ENCODE measurements at places on chromosomes 1 and 21. TPM values are rescaled to one million over a fixed set of nuclear protein-coding genes. Genes with fewer than 3 reads are reported as not detected.

CD164L2 gene
- total RNA-seq: not detected

NKAIN1 gene
- total RNA-seq: not detected

PGLYRP4 gene
- total RNA-seq: not detected

OR2W3 gene
- total RNA-seq: not detected

S100B gene
- total RNA-seq: 18.4 TPM

DNALI1 gene
- total RNA-seq: not detected

FGR gene
- total RNA-seq: not detected

OR2L3 gene
- not detected for total RNA-seq

C8A gene
- total RNA-seq: not detected

MX2 gene
- 8.7 TPM for total RNA-seq

NGF gene
- total RNA-seq: 2.2 TPM

DNA sequence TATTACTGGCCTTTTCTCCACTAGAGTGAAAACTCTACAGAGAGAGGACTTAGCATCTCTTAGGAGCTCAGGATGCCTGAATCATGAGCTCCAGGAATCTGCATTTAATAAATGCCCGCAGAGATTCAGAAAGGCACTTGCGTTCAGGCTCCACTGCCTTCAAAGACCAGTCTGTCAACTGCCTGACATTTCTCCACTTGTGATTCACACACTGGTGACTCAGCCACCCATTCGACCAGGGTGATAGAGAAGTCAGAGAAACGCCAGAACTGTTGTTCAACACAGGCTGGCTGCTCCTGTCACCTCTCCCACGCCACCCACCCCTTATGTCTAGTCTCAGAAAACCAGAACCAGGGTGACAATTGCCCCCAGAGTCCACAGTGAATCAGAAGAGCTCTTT is 26.9 kb upstream of the LBR start:
- DNase-seq: peak; percentile 65

- no peak for DNase-seq
Observed at GRCh38 chr1:153610334-153610733, 2.6 kb downstream of the S100A16 start.

DNA sequence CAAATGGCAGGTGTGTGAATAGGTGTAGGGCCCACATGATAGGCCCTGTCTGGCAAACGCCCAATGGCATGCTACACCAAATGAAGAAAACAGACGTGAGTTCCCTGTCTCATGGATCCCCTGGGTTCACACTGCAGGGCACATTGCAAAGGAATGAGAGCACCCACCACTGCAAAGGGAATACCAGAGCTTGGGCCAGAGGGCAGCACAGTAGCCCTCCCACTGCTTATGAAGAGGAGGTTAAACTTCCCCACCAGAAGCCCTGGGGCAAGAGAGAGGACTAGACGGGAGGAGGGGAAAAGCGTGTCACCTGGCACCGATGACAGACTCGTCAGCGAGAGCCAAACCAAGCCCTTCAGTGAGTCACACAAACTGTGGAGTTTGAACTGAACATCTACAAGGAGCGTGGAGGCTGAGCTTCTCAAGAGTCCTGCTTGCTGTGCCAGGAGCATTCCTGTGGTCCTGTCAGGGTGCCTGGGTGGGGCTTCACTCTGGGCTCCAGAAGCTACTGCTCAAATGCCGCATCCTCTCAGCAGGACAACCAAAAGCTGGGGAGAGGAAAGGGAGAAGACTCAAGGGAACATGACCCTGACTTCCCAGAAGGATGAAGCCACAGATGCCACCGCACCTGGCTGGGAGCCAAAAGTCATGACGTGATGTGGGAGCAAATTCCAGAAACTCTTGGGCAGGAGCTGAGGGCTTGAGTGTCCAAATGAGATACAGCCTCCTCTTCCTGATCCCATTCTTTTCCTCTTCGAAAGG is 61.1 kb downstream of the TOMM20 start:
- DNase-seq: peak; percentile 83

DNA sequence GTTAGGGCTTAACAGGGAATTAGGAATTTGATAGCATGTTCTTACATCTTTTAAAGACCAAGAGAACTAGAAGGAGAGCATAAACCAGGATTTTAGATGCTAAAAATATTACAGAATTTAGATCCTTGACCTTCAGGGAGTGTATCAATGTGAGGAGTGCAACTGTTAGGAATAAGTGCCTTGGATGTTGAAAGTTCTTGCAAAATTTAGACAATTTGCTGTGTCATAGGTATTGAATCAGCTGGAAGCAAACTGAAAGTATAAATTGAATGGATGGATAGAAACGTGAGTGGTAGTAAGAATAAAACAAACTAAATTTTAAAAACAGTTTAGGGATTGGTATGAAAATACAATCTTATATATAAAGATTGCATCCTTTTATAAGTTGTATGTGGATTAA is 27.7 kb downstream of the PPP1R12B start:
- DNase-seq: no peak

- DNase-seq: no peak
Observed at GRCh38 chr1:31798086-31798432, 17.8 kb downstream of the SPOCD1 start.

GRCh38 chr21:33265664-33266049 is 510 bp upstream of the IL10RB start:
- peak; percentile 44 for DNase-seq

DNA sequence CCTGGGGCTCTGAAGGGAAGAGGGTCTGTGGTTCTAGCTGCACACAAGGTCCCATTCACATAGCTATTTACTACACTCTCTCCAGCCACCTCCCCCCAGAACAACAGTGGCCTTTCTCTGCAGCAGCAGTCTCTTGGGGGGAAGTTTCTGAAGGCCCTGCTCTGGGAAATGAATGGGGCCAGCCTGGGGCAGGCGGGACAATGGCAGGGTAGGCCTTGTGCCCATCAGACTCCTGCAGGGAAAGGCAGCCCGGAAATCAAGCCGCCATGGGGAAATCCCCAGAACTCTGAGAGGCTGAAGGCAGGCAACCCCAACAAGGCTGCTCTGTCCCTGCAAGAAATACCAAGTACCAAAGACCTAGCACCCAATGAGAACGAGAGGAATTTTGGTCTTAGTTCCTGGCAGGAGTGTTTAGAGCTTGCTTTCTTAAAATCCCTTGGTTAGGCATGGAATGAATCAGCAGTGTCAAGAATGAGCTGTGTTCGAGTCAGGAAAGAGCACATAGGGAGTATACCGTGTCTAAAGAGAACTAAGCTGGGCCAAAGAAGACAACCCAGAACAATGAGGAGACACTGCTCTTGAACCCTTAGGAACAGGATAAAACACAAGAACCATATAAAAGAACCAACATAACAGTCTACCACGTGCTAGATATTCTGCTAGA is 11.3 kb downstream of the ARHGEF11 start:
- DNase-seq: peak; percentile 40

DNA sequence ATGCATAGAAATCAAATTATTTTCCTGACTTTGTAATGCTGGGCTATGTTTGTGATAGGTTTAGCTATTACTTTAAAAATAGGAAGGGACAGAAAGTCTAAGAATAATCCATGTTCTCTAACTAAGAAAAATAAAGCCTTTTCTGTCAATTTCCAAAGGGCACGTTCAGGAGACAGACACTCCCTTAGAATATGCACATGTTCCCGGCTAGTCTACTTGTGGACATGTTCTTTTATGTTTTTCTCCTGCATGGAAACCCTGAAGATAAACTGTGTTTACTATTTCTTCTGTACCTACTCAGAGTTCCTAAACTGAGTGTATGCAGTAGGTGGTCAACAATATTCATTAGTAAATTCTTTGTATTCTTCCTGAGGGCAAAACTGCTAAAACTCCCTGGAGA is 12.5 kb downstream of the PSMB4 start:
- no peak for DNase-seq

- peak; percentile 74 for DNase-seq
Observed at GRCh38 chr1:202076050-202076511, 46.6 kb upstream of the GPR37L1 start.

DNA sequence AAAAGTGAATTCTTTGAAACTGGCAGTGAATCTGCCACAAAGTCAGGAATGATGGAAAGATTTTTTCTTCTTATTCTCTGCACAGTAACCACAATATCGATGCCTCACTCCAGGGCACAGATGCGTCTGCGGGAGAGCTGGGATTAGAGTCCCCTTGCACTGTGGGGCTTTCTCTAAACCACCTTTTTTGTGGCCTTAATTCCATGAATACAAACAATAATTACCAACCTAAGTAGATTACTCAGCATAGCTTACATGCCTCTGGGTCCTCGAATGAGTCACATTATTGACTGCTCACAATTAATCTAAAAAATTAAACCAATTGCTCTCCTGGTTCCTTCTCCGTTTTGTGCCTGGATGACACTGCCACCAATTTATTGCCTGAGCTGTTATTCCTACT is 125.8 kb downstream of the KAZN start:
- DNase-seq: no peak

DNA sequence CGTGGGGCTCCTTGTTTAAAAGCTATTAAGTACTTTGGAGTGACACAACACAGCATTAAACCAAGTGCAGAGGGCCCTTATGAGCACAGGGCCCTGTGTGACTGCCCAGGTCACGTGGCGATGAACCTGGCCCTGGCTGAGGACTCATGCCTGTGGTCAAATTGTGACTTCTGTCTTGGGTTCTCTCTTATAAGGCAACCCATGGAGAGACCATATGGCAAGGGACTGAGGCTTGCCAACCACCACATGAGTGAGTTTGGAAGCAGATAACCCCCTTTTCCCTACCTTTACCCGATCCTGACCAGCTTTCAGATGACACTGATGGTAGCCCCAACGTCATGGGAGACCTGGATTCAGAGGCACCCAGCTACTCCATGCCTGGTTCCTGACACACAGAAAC is 140.5 kb downstream of the ZBTB18 start:
- DNase-seq: no peak

GRCh38 chr1:21801100-21801499 is 11.0 kb upstream of the LDLRAD2 start:
- no peak for DNase-seq

DNA sequence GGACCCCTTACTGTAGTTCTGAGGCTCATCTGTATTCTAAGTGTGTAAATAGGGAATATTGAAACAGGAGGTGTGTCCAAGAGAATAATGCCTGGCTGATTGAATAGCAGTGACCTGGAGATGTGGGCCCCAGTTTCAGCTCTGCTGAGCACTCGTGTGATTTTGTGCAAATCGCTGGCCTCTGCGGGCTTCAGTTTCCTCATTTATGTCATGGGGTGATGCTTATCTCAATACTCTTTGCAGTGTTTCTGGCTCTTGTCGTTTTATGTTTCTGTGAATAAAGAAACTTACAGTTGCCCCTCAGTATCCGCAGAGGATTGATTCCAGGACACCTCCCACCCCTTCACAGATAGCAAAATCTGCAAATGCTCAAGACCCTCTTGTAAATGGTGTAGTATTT is 5.0 kb downstream of the COG2 start:
- DNase-seq: no peak

GRCh38 chr1:188169971-188170370 is 1341.2 kb downstream of the PLA2G4A start:
- no peak for DNase-seq

DNA sequence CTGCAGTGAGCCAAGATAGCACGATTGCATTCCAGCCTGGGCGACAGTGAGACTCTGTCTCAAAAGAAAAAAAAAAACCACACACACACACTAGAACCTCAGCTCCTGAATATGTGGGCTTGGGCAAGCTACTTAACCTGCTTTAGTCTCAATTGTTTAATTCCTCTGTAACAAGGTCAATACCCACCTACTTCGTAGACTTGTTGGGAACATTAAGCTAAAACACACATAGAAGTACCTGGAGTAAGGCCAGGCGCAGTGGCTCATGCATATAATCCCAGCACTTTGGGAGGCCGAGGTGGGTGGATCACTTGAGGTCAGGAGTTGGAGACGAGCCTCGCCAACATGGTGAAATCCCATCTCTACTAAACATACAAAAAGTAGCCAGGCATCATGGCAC is 77.1 kb downstream of the CLSTN1 start:
- no peak for DNase-seq

DNA sequence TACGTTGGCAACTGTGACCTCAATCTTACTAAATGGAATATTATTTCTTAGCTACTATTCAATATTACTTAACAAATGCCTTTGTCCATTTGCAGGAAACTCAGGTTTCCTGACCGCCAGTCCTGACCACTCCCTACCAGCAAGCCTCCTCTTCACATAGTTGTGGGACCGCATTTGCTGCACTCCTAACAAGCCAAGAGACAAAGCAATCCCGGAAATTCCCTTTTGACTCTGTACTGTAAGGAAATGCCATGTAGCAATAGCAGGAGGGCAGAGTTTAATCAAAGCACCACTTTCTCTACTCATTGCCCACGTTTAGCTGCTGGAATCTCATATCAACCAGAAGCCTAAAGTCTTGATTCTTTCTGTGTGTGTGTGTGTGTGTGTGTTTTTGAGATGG is 28.1 kb upstream of the ACBD6 start:
- peak; percentile 55 for DNase-seq

DNA sequence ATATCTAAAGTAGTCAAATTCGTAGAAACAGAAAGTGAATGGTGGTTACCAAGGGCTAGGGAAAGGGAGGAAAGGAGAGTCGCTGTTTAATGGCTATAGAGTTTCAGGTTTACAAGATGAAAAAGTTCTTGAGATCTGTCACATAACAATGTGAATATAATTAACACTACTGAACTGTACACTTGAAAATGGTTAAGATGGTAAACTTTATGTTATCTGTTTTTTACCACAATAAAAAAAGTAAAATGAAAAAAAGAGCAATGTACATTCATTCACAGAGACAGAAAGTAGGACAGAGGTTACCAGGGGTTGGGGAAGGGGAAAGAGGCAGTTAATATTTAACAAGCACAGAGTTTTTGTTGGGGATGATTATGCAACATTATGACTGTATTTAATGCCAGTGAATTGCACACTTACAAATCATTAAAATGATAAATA is 53.3 kb upstream of the SEC16B start:
- peak; percentile 33 for DNase-seq

- peak; percentile 35 for DNase-seq
Observed at GRCh38 chr1:184881941-184882913, 92.1 kb downstream of the NIBAN1 start.

DNA sequence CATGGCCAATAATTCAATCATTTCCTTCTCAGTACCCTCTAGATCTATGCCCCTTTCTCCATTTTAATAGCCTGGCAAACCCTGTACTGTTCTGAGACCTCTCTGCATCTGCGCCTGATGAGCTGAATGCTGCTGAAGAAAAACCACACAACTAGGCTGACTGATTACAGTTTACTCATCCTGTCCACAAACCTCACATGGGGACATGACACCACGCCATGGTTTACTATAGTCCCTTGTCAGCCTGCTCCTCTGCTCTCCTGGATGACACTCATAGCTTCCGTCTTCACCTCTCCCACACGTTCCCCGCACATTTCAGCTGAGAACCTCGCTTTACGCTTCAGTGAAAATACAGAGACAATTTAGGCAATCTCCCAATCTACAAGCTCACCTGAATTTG is 59.7 kb downstream of the DESI2 start:
- DNase-seq: no peak

- no peak for DNase-seq
Observed at GRCh38 chr21:35509001-35509704, 460.1 kb upstream of the RUNX1 start.

- DNase-seq: no peak
Observed at GRCh38 chr21:34197561-34197960, 124.2 kb downstream of the MRPS6 start.

DNA sequence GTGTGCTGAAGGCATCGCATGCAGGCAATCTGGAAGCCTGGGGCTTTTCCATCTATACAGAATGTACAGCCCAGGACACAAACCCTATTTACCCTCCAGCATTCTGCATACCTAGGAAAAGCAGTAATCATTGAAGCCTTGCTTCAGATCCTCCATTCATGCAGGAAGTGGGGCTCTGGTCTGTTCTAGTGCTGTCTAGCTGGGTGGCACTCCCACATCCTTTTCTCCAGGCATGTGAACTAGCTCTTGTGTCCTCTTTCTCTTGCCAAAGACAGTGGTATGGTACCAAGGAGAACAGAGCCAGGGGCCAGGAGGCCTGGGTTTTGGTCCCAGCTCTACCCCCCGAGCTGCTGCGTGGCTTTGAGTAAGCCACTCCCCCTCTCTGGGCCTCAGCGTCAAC is 21.7 kb downstream of the LRP8 start:
- no peak for DNase-seq

All from stomach (tissue), 19 donors.